ENCODE measurements at places on chromosomes 3 and 15. TPM values are rescaled to one million over a fixed set of nuclear protein-coding genes. Genes with fewer than 3 reads are reported as not detected.

DNA sequence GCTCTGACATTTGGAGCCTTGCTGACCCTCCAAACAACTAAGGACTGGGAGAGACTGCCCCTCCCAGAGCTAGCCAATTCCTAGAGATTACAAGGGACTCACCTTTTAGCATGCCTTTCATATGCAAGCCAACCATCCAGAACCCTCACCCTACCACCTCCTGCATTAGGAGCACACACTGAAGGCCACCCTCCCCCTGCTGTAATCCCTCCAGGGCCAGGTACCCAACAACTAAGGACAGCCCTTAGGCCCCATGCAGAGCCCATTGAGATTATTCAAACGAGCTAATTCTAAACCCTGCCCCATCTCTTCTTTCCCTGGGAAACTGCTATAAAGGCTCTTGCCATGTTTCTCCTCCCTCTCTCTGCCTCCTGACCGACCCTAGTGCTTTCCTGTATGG, 352.6 kb downstream of the ERC2 start:
- DNase-seq, result no peak

DNA sequence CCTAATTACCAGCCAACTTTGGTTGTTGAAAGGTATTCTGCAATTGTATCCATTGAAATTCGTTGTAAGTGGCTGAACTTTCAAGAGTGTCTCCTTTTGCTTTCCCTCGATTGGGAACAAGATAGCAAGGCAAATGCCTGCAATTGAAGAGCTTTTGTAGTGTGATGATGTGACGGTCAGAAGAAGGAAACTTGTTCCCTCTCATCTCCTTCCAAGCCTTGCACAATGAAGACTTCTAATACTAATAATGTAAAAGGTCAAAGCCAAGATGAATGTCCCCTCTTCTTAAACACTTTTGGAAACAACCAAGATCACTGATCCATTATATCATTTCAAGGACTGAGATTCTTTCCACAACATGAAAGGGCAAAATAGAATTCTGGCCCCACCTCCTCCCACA, 101.9 kb upstream of the LMCD1 start:
- DNase-seq, result no peak

DNA sequence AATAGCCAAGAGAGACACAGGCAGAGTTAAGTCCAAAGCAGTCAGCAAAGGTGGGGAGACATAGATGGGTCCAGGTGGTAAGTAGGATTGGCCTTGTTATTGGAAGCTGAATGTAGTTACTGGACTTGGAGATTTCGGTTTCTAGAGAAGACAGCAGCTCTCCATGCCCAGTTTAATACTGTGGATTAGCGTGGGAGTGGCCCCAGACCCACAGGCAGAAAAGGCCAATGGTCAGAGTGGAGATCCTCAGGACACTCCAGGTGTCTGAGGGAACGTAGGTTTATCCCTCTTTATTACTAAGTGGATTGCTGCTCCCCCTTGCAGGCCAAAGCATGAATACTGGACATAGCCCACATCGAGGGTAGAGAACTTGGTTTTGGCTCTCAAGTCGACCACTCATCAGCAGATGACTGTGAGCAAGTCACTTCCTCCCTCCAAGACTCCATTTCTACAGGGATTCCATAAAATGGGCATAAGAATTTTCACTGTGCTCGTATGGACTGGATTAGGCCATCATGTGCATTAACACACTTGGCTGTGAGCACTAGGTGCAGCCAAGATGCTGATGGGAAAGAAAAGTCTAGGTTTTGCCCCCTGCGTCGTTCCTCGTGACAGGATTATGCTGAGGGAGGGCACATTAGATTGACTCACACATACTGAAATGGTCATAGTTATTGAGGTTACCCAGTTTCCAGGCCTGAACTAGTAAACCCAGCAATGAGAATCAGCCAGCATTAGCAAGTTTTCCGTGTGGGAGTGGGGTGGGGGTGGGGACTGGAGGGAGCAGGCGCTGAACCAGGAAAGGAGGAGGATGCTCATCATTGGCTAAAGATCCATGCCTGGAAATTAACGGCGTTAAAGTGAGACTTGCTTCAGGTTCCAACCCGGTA, 225.2 kb upstream of the TPRG1 start:
- no peak for DNase-seq

DNA sequence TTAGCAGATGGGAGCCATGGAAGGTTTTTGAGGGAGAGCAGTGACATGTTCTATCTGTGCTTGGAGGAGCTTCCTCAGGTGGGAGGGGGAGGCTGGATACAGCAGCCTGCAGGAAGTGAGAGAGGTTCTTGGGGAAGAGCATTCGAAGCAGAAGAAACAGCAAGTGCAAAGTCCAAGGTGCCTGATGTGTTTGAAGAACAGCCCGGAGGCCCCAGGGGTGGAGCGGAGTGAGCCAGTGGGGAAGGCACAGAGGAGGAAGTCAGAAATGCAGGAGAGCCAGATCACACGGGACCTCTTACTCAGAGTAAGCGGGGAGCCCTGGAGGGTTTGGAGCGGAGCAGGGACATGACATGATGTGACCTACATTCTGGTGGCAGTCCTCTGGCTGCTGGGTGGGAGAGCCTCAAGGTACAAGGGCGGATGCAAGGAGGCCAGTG, 10.8 kb downstream of the ITGA11 start:
- DNase-seq, result no peak

DNA sequence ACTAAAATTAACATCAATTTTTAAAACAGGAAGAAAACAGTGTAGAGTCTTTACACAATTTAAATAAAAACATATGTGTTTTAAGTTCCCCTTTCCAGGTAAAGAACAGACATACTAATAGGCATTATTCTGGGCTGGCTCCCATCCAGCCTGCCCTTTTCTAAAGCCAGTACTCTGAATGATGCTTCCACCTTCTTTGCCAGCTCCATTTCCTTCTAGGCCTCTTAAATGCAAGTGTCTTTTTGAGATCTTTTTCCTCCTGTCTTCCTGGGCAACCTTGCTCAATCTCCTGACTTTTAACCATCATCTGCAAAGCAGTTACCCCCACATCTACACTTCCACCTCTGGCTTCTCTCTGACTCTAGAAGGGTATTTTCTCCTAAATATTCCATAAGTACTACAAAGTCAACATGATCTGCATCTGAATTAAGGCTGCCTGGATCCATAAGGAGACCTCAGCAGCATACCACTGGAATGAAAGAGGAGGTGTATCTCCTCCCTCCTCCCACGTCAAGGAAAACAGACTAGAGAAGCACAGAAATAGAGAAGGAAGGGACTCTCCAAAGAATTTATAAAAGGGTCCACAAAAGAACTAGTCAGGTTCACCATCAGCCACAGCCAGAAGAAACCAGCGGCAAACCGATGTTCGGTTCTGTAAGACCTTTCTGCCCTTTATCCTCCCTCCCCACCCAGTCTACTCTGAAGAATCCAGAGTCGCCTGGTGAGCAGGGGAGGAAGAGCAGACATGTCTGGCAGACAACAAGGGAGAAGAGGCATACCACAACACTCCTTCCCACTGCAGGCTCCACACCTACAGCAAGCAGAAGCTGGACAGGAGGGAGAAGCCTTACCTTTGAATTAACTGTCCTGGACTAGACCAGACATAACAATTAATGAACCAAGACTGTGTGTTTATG, 47.1 kb downstream of the GOLIM4 start:
- no peak for DNase-seq

- no peak for DNase-seq
These were observed 534.4 kb downstream of the EPHB1 start for GRCh38 chr3:135329479-135329878.

GRCh38 chr3:61358364-61358763, 107.1 kb upstream of the FHIT start:
- peak; percentile 24 for DNase-seq

DNA sequence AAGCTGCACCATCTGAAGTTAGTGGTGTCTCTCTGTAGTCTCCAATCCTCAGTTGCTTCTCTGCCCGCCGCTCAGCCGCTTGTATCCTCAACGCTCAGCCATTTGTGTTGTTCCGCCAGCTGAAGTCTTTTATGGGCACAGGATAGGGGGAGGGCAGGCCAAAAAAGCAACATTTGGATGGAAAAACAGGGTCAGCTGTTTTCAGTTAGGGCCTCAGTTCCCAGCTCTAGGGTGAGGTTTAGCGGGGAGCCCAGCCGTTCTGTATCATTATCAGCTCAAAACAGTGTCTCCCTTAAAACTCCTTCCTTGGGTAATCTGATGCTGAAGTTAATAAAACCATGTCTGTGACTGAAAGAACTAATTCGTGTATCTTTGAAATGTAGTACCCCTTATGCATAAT, 329.5 kb upstream of the AZI2 start:
- DNase-seq, result no peak

DNA sequence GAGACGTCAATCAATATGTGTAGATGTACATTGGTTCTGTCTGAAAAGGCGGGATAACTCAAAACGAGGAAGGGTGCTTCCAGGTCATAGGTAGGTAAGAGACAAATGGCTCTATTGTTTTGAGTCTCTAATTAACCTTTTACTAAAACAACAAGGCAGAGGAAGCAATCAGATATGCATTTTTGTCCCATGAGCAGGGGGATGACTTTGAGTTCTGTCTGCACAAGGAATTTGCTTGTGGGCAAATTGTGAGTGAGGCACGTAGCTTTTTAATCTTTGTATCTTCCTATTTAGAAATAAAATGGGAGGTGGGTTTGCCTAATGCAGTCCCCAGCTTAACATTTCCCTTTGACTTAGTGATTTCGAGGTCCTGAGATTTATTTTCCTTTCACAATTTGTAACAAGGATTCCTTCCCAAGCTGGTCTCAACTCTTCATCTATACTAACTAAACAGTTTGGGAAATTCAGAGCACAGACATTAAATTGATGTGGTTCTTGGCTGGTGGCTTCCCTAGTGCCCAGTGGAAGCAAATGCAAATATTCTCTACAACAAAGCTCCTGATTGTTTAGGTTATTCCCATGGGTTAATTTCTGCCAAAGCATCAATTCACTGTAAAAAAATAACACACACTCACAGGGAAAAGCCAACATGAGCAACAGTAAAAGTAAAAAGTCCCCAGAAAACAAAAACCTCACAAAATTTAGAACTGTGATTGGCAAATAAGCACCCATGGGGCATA, 738.8 kb upstream of the SGO1 start:
- no peak for DNase-seq

DNA sequence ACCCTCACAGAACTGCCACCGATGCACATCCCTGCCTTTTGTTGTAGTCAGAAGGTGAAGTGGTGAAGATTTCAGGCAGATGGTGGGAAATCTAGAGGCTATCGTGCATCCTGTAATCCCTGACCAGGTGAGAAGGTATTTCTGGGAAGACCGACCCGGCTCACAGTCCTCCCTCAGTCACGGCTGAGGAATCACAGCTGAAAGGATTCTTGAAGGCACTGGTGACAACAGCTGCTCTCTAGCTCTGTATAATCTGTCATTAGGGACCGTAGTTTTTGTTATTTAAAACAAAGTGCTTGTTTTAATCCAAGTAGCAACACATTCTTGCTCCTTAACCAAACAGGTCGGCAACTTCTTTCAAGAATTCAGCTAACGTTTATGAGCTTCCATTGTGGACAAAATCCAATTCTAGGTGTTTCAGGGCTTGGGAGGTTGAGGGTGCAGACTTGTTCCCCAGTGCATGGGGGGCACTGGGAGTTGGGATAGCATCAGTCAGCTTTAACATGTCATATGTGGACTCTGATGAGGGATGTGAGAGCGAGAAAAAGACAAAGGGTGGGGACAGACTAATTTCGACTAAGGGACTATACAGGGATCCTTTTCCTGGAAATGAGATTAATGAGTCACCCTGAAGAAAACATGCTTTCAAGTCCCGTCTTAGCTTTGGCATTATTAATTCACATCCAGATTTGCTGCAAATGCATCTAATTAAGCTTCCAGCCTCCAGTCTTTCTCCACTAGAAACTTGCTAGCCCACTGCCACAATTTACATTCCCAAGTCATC, 141.0 kb upstream of the RASGRP1 start:
- no peak for DNase-seq

DNA sequence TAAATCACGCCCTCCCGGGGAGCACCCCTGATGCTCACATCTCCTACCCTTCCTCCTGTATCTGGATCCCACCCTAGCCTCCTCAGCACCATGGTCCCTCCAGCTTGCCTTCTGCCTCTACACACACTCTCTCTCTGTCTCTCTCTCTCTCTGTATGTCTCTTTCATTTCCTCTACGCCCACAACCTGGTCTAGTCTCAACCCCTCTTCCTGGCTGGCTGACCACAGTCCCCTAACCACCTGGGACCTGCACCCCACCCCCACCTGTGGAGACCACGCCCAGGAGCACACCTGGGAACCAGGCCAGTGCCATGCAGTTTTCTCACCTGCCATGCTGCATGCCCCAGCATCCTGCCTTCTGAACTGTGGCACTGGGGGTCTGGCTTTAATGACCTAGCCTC, 4.0 kb upstream of the CFAP100 start:
- DNase-seq, result no peak

DNA sequence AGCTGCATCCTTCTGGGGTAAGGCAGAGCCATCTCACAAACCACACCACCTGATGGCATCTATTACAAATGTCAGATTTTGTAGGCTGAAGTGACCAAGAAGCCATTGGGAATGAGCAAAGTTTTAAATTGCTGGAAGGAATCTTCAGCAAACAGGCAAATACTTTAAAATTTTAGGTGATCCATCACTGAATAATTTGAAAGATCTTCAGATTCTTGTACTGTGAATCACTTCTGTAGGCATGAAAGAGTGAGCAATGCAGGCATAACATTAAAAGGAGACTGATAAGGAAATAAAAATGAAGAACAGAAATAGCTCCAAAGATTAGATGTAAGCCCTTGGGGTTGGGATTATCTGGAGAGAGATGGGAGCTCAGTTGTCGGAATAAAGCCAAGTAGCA, 36.0 kb upstream of the ALDH1L1 start:
- DNase-seq, result no peak

GRCh38 chr3:64936556-64936955, 248.8 kb upstream of the ADAMTS9 start:
- no peak for DNase-seq

DNA sequence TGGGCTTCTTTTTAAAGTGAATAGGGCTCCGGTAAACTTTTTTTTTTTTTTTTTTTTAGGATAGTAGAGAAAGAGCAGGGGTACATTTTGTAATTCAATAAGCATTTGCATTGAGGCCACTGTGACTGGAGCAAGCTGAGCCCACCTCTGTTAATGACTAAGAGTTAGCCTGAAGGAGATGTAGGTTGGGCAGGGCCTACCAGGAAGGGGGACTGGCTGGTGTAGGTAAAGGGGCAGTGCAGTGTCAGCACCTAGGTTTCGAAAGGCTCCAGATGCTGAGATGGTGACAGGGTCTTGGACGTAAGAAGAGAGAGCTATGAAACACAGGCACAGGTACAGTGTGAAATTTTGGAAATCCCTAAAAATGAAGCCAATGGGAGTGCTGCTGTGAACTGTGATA, 30.7 kb downstream of the LPP start:
- DNase-seq, result no peak

GRCh38 chr3:89098964-89099585, 8.3 kb upstream of the EPHA3 start:
- no peak for DNase-seq

- DNase-seq, result no peak
These were observed 137.0 kb upstream of the CRBN start for GRCh38 chr3:3316521-3316920.

Gene HIGD2B
- not detected for total RNA-seq

Gene ACVR2B
- 2.7 TPM for total RNA-seq

Gene HRG
- total RNA-seq, result not detected

Gene C3orf49
- total RNA-seq, result not detected

Gene TMPRSS7
- not detected for total RNA-seq

Gene GCHFR
- total RNA-seq, result 109 TPM

Gene FBXL2
- 13.5 TPM for total RNA-seq

Gene BNC1
- total RNA-seq, result 19.3 TPM

Gene VIPR1
- total RNA-seq, result 4.6 TPM

Gene LSAMP
- 19.7 TPM for total RNA-seq
